ENCODE measurements at places on chromosomes 7 and 10.

DNA sequence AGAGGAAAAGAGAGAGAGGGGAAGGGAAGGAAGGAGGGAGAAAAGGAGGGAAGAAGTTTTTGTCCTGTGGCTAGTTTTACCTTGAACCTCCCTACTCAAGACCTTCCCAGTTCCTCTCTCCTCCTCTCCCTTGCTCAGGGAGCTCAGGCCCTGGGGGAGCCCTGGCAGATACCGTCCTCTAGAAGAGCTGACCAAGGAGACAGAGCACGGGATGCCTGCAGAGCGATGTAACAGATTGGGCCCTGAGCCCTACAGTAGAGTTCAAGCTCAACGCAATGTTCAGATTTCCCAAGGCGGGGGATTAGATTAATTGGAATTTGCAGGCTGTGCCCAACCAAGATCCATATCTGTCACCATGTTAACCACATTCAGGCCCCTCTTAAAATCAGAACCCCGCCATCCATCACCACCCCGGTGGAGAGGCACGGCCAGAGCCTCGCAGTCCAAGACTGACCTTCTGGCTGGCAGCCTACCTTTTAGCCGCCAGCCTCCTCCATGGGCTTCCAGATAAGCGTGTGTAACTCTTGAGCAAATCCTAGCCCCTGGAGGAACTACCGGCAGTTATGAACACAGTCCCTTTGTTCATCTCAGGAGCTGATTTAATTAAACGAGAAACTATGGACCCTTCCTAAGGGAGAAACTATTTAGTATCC lies 70.6 kb downstream of the KCNMA1 start:
- DNase-seq, result peak; percentile 52

DNA sequence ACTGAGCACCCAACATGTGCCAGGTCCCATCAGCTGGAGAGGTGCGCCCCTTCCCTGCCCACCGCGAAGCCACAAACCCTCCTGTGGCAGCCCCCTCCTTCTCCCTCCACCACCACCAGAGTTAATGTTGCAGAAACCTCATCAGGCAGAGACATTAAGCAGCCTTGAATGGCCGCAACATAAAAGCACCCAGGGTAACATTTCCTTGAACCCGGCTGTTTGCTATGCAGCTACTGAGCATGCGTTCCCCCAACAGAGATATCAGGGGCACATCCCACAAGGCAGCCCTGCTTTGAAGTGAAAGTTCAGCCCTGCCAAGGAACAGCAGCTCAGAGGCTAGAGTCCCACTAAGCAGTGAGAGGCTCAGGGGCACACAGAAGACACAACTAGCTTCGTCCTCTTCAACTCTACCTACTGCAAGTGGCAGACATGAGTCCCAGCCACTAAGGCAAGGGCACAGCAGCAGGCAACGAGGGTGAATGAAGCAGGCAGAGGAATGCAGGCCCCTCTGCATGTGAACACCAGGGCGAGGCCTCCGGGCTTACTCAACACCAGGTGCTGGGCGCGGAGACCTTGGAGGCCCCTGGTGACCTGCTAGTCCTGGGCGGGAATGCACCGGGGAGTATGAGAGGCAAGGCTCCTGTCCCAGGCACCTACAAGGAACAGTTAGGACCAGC lies 107.4 kb downstream of the SLIT1 start:
- no peak for DNase-seq

- no peak for DNase-seq
Observed at GRCh38 chr10:48627984-48628609, 23.2 kb upstream of the ARHGAP22 start.

DNA sequence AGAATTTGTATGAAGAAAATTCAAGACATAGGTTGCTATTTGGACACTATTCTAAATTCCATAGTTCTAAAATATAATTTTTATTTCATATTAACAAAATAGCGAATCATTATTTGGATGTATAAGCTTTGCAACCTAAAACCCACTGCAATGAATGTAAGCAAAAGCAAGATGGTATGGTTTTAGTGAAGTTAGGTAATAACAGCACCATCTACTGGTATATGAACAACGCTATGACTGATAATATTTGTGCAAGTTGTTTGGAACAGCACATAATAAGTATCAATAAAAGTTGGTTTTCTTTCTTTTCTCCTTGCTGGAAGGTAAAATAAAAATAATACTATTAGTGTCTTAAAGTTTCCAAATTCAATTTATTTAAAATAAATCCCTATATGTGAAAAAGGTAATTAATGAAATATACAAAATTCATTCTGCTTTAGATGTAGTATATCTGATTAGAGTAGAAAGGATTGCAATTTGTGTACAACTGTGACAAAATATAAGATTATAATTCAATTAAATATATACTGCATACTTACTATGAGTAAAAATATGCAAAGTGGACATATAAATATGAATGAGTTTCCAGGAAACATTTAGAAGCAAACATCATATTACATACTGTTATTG lies 79.0 kb upstream of the LSM8 start:
- no peak for DNase-seq

GRCh38 chr7:19709249-19709578 lies 377 bp upstream of the POLR1F start:
- DNase-seq, result no peak

- DNase-seq, result no peak
Observed at GRCh38 chr7:79268730-79269129, 184.7 kb downstream of the MAGI2 start.

GRCh38 chr10:3414667-3415023 lies 242.1 kb upstream of the PITRM1 start:
- no peak for DNase-seq

DNA sequence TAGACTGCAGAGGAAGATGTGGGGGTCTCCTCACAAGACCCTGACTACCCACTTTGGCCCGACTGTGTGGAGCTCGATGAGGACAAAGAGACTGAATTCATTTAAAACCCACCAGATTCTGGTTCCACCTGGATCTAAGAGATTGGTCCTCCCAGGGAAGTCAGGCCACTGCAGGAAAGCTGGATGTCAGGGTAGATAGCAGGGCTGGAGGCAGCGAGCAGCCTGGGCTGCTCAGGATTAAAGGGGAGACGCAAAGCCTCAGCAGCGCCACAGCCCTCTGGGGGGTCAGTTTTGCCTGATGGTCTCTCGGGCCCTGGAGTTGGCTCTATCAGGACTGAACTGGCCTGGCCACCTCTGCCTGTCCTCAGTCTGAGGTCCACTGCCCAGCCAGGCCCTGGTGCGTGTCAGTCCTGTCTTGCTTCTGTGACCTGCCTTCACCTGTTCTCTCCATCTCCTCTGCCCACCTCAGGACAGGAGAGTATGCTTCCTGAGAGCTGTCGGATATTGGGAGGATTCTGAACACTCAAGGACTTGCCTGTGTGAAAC lies 12.2 kb upstream of the KLRG2 start:
- DNase-seq, result no peak
